ENCODE measurements at places on chromosomes 7 and 10. TPM values are rescaled to one million over a fixed set of nuclear protein-coding genes. Genes with fewer than 3 reads are reported as not detected.

DNA sequence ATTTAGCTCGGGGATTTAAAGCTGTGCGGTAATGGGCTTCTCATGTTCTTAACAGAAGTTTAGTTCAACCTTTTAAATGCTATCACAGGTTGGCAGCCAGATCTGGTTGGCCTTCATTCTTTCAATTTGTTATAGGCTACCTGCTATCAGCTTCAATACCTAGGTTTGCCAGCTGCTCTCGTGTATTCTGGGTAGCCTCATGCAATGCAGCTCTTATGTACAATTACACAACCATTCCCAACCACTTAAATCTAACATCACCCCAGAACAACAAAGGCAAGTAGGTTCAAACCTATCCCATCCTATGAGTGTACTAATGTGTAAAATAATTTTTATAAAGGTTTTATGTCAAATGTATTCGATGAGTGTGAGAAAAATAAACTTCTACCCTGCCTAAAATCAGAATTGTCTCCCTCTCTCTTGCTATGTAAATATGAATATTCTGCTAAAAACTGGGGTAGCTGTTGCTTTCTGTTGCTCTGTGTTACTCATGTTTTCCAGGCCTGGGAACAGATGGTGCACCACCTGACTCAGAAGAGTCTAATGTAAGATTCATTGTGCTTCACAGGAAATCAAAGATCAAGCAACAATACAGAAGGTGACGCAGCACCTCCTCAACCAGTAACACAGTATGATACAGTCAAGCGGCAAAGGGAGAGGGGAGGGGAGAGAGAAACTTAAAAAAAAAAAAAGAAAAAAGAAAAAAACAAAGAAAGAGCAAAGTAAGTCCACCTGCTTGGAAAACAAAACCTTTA is 188.6 kb downstream of the ETV1 start:
- DNase-seq: no peak

- DNase-seq: no peak
Observed at GRCh38 chr10:101816376-101816775, 1.9 kb downstream of the OGA start.

GRCh38 chr7:83429493-83429892 is 219.4 kb downstream of the SEMA3E start:
- no peak for DNase-seq

GRCh38 chr10:55287346-55287745 is 486.3 kb upstream of the PCDH15 start:
- DNase-seq: no peak

Gene NME8
- total RNA-seq: not detected

Gene CHRM2
- total RNA-seq: 0.09 TPM

Gene BAIAP2L1
- total RNA-seq: 6.3 TPM

GRCh38 chr10:132705173-132705572 is 80.8 kb downstream of the NKX6-2 start:
- no peak for DNase-seq

DNA sequence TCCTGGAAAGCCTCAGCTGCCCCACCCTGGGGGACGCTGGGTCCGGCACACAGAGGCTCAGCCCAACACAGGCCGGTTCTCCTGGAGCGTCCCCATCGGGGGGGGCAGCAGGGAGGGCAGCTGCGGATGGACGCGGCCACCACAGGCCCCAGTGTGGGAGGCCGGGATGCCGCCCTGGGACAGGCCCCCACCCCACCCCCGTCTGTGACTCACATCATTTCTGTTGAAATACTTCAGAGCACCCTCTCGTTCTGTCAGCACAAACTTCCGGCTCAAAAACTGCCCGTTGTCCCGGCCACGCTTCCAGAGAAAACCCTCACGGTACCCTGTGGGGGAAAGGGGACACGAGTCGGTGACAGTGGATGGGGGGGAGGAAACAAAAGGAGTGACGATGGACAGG is 28.5 kb downstream of the GET4 start:
- DNase-seq: no peak

Gene VWDE
- not detected for total RNA-seq

Gene RASA4
- total RNA-seq: 13.9 TPM

- no peak for DNase-seq
Observed at GRCh38 chr7:146002431-146003078, 114.0 kb upstream of the CNTNAP2 start.

Gene PDGFA
- total RNA-seq: 9.6 TPM

Gene ZPBP
- total RNA-seq: not detected

GRCh38 chr10:34495938-34496337 is 319.2 kb downstream of the PARD3 start:
- no peak for DNase-seq

DNA sequence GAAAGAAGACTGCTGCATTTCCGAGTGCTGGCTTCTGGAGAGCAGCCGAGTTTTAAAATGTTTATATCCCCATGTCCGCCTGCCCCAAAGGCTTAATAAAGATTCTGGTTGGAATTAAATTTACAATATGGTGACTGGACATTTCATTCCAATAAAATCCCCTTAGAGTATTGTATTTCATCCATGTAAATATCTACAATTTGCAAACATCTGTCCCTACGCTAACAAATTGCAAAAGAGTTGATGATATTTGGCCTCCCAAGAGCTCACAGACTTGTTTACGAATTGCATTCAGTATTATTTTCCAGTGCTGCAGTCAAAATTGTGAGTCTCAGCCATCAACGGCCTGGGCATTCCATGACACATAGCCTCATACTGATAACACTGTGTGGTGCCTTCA is 50.1 kb downstream of the PLEKHS1 start:
- DNase-seq: no peak

GRCh38 chr10:3048119-3049019 is 19.0 kb upstream of the PFKP start:
- DNase-seq: no peak

Gene TSPAN15
- 59.2 TPM for total RNA-seq

DNA sequence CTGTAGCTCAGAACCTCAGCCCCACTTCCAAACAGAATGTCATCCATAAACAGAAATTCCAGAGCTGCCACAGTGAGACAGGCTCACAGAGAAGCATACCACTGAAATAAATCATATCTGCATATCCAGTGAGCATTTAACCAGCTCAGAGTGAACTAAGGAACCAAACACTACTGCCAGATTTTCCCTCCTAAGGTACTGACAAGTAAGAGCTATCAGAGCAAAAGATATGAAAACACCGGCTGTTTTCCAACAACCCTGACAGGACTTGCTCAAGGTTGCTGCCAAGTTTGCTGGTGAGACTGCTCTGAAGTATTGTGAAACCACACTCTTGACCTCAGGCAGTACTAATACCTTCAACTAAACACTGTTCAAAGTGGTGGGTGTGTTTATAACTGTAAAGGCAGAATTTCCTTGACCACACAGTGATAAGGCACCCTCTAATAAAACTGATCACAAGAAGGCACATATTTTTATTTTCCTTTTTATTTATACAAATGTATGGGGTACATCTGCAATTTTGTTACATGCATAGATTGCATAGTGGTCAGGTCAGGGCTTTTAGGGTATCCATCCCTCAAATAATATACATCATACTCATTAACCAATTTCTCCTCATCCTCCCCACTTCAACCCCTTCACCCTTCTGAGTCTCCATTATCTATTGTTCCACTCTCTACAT is 18.3 kb downstream of the SGMS1 start:
- no peak for DNase-seq

Gene SRGN
- 289 TPM for total RNA-seq
